Fibroblast of skin of left biceps (primary cell): ENCODE measurements at places on chromosomes 16 and 17.

DNA sequence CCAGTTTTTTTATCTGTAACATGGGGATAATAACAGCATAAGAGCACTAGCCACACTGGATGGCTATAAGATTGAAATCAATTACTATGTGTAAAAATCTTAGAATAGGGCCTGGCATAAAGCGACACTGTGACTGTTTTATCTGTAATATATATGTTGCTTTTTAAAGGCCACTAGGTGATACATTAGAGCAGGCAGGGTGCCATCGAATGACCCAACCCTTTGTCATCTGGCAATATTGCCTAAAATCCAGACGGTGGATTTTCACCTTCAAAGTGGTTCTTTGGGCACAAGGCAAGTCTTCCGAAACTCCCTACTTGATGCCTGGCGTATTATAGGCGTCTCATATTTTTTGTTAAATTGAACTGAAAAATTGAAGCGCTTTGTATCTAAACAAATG lies 69.1 kb downstream of the PRKCA start:
- DNase-seq = no peak

- no peak for DNase-seq
These were observed 4.4 kb upstream of the SCPEP1 start for GRCh38 chr17:56973520-56973919.

DNA sequence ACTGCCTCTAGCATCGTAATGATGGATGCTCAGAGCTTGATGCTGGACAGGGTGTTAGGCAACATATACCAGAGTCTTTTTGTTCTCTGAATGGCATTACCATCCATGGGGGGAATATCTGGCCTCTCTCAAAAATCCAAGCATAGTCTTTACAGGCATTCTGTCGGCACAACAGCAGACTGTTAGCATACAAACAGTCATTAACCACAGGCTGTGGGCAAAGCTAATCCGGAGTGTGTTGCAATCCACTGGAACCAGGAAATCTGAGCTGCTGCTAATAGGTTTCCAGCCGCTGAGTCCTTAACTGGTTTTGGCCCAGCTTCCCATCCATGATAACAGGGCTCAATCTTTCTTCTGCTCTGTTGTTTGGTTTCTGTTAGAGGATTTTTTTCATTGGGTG lies 371.9 kb downstream of the HS3ST3B1 start:
- DNase-seq = peak; percentile 41

- no peak for DNase-seq
These were observed 27.4 kb upstream of the CDRT4 start for GRCh38 chr17:15494821-15495220.

DNA sequence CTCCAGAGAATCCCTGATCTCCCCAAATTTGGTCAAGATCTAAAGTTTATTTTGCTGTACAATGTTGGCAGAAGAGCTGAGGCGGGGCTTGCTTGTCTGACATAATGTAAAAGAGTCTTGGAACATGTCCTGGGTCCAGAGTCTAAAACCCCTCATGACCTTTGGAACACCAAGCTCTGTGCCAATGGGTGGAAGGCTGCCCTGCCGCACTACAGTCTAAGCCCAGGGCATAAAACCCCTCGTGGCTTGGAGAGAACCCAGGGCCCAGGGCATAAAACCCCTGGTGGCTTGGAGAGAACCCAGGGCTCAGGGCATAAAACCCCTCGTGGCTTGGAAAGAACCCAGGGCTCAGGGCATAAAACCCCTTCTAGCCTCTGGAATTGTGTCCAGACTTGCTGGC lies 36.7 kb downstream of the CCDC57 start:
- no peak for DNase-seq

GRCh38 chr17:57355090-57355859 lies 99.0 kb downstream of the MSI2 start:
- no peak for DNase-seq

GRCh38 chr16:586047-586644 lies 3.7 kb upstream of the RAB40C start:
- no peak for DNase-seq

- no peak for DNase-seq
These were observed 11.8 kb downstream of the GPRC5C start for GRCh38 chr17:74443516-74444296.

DNA sequence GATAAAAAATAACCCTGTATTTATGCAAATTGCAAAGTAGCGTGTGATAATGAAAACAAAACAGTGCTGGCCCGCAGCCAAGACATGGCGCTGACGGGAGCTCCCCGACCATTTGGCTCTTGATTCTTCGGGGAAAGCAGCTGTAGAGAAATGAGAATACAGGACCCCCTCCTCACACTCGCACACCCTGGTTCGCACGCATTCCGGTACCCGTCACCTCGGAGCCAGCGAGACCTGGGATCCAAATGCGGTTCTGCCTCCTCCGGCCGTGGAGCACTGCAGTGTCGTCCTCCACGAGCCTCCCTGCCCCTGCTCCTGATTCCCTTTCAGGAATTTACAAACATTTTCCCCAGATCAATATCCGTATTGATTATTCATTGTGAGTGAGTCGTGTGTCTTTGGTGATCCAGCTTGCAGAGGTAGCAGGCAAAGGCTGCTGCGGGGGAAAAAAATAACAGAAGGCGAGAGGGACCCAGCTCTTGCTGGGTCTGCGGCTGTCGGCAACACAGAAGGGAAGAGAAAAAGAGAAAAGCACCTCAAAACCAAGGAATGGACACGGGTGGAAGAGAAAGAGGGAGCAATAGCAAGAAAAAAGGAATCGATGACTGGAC lies 184.1 kb upstream of the ZFHX3 start:
- no peak for DNase-seq

DNA sequence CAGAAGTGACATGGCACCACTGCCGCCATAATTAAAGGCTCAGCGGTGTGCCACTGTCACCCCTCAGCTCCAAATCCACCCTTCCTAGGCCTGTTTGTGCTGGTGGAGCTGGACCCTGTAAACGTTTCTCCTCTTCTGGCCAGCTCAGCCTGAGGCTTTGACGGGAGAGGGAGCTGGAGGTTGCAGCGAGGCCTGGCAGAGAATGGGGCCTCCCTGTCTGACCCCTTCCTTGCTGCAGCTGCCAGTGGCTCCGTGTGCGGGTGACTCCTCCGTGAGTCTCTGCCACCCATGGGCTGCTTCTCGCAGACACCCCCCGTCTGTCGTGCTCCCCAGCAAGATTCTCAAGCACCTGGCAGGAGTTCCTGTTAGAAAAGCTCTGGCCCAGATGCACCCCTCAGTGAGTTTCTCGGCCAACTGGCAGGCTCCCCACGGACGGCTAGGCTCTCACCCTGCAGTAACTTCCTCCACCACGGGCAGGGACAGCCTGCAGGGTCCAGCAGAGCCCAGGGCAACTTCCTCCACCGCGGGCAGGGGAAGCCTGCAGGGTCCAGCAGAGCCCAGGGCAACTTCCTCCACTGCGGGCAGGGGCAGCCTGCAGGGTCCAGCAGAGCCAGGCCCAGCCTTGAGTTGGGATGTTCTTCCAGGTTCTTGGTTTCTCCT lies 4.7 kb upstream of the CHMP6 start:
- DNase-seq = no peak

- no peak for DNase-seq
These were observed 4.1 kb downstream of the RAP1GAP2 start for GRCh38 chr17:2800367-2800766.

- no peak for DNase-seq
These were observed 27.6 kb downstream of the FOXL1 start for GRCh38 chr16:86605950-86606349.

DNA sequence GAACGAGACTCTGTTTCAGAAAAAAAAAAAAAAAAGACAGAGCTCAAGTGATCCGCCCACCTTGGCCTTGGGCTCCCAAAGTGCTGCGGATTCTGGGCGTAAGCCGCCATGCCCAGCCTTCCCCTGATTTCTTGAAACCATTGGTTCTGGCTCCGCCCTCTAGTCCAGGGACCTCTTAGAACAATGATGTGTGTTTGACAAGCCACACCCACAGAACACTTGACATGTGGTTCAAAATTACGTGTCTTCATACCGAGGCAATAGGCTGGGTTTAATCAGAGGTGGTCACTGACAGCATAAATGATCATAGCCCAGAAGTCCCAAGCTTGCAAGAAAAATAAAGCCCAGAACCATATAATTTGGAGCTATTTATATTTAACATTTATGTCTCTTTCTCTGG lies 23.0 kb downstream of the KNOP1 start:
- no peak for DNase-seq

DNA sequence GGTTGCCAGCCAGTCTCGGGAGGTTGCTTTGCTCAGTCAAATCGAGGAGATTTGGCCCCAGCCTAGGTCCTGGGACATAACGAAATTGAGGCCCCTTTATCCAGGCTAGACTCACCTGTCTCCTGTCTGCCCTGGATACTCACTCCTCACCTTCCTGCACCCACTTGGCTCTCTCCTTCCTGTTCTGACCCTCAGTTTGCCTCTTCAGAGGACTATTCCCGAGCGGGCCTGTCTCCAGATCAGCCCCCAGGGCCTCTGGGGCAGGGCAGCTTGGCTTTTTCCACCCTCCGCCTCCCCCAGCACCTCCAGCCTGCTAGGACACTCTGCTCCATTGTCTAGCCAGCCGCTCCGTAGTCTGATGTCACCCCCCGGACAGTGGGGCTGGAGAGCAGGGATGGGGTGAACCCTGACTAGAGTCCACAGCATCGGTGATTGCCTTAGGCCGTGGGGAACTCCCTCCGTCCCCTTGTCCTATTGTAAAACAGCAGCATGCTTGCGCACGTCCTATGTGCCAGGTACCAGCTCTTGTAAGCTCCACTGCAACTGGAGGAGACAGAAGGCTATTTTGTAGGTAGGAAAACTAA lies 8.8 kb downstream of the WFIKKN2 start:
- DNase-seq = no peak

- DNase-seq = no peak
These were observed 21.8 kb downstream of the CDH8 start for GRCh38 chr16:62014319-62014923.

GRCh38 chr17:76189247-76189646 lies 48.2 kb upstream of the FOXJ1 start:
- no peak for DNase-seq

GRCh38 chr17:41544491-41544892 lies 16.4 kb upstream of the KRT19 start:
- no peak for DNase-seq

- no peak for DNase-seq
These were observed 722 bp downstream of the CDC27 start for GRCh38 chr17:47188271-47188875.

- DNase-seq = no peak
These were observed 3.0 kb downstream of the KARS1 start for GRCh38 chr16:75644240-75645012.

GRCh38 chr16:49832177-49832576 lies 23.7 kb downstream of the ZNF423 start:
- DNase-seq = no peak

DNA sequence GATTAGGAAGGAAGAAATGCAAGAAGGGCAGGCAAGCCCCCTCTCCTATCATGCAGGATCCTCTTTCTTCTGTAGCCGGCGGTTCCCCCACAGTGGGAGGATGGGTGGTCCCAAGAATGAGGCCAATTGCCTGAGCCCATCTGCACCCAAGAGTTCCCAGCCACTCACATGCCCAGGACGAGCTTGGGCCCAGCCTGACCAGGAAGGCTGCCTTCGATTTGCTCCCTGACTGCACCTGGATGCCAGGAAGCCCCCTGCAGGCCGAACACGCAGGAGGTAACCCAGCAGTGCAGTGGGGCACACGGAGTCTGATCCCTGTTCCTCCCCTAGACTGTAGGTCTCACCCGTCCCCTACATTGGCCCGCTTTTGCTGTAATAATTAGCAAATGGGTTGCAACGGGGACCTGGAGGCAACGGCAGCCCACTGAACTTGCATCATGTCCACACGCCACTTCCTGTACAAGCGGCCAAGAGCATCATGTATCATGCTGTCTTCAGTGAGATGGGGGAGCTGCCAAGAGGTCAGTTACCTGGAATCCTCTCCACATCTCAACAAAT lies 67.5 kb downstream of the AMFR start:
- DNase-seq = no peak

DNA sequence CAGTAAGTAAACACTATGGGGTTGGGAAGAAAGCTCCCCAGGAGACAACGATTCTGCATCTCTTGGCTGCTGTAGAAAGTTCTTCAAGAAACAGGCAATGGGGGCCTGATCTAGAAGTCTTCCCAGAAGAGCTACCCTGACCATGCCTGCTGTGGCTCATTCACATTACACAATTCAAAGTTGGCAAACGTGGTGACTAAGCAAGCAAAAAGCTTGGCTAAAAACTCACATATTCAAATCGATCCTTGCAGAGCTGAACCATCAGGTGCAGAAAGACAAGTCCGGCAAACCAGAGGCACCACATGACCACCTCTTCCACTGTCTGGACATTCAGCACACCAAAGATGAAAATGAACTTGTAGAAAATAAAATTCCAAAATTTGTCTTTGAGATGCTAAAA lies 16.1 kb downstream of the AMFR start:
- no peak for DNase-seq

GRCh38 chr16:84614968-84615813 lies 2.7 kb downstream of the COTL1 start:
- DNase-seq = no peak

DNA sequence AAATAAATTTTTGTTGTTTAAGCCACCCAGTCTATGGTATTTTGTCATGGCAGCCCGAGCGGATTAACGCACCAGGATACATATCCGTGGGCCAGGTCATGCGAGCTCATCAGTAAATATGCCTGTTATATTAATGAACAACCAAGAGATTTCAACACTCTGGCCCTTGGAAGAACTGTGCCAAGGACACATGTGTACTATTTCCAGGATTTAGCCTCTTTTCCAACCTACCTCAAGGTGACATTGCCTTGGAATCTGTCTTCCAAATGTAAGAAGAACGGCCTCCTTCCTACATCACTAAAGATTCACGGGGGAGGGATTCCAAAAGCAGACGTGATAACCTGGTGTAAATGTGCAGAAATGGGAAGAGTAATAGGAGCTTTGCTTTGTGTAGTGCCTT lies 72.8 kb upstream of the DYNLRB2 start:
- DNase-seq = no peak

DNA sequence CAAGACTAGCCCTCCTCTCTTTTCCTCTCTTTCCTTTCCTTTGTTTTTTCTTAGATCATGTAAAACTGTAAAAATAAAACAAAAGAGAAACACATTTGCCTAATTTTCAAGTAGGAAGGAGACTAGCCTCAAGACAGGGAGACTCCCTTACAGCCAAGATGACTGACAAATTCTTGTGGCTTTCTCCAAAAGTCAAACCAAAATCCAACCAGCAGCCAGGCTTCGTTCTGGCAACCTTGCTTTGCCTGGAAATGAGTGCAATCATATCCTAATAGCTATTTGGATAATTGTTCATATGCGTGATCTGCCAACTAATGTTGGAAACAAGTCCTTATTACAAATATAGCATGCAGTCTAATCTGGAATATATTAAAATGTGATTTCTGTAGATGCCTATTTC lies 868.9 kb upstream of the SOX9 start:
- DNase-seq = peak; percentile 87

DNA sequence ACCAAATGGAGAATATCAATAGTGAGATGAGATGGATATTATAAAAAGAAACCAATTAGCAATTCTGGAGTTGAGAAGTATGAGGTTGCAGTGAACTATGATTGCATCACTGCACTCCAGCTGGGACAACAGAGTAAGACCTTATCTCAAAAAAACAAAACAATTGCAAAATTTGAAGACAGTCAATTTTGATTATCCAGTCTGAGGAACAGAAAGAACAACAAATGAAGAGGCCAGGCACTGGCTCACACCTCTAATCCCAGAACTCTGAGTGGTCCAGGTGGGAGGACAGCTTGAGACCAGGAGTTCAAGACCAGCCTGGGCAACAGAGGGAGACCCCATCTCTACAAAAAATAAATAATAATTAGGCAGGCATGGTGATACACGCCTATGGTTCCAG lies 35.0 kb downstream of the USP32 start:
- no peak for DNase-seq

GRCh38 chr17:18028114-18028951 lies 10.6 kb downstream of the ATPAF2 start:
- DNase-seq = no peak
